ENCODE measurements at places on chromosomes 16 and 17.

- no peak for DNase-seq
These were observed 668 bp upstream of the UNK start for GRCh38 chr17:75783803-75784472.

GRCh38 chr16:85518398-85519049 lies 94.6 kb upstream of the GSE1 start:
- no peak for DNase-seq

DNA sequence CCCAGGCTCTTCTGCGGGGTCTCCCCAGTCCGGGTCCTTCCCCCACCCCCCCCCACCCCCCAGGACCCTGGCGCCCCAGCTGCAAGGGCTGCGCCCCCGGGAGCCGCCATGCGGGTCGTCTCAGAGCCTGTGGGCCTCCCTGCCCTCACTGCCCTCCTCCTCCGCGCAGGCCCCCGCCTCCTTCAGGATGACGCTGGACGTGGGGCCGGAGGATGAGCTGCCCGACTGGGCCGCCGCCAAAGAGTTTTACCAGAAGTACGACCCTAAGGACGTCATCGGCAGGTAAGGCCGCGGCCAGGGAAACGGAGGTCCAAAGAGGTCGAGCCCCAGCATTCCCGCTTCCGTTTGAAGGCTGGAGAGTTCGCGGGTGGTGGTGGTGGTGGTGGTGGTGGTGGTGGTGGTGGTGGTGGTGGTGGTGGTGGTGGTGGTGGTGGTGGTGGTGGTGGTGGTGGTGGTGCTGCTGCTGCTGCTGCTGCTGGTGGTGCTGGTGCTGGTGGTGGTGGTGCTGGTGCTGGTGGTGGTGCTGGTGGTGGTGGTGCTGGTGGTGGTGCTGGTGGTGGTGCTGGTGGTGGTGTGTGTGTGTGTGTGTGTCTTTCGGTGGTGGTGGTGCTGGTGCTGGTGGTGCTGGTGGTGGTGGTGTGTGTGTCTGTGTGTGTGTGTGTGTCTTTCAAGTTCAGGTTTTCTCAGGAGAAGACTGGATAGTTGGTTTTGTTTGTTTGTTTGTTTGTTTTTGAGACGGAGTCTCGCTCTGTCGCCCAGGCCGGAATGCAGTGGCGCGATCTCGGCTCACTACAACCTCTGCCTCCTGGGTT lies 615 bp downstream of the PHKG2 start:
- DNase-seq, result peak; percentile 50

DNA sequence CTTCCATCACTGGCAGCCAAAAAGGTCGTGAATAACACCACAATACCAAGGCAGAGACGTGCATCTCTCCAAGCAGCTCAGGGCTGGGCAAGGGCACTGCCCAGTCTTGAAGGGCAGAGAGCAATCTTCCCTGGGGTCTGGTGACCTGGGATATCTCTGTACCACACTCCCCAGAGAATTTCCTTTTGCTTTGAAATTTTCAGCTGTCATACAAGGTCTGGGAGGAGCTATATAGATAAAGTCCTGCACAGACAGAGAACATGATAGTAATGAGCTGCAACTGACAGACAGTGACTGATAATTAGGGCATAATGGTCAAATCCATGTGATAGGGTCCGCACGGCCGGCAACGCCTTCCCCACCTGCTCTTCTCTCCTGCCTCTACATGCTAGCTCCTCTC lies 68.2 kb downstream of the DYNLRB2 start:
- DNase-seq, result no peak

DNA sequence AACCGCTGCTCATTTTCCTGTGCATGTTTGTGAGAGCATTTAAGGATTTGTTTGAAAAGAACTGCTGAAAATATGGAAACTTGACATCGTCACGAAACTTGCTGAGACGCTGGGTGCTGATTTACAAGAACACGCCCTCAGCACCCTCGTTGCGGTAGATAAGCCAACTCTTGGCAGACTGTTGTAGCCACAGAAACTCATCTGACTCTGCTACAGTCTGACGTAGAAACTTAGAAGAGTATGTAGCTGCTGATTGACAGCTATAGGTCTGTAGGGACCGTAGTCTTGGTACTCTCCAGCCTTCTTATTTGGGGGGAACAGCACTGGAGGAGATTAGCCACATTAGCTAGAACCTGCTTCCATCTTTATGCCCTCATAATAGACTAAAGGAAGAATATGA lies 36.1 kb upstream of the MYH2 start:
- no peak for DNase-seq

- no peak for DNase-seq
These were observed 2.6 kb downstream of the SLC16A6 start for GRCh38 chr17:68288375-68288774.

DNA sequence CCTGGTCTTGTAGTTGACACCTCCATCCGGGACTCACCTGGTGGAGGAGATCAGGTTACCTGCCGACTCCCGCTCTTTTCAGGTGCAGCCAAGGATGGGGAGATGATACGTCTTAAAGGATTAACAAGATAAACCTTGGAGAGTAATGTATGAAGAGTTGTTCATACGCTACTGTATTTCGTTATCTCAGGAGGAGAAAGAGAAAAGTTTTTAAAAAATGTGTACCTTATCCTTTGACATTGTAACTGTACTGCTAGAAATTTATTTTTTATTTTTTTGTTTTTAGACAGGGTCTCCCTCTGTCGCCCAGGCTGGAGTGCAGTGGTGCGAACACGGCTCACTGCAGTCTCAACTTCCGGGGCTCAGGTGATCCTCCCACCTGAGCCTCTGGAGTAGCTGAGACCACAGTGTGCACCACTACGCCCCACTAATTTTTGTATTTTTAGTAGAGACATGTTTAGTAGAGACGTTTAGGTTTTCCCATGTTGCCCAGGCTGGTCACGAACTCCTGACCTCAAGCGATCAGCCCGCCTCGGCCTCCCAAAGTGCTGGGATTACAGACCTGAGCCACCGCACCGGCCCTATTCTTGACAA lies 764 bp upstream of the SMURF2 start:
- DNase-seq, result no peak

DNA sequence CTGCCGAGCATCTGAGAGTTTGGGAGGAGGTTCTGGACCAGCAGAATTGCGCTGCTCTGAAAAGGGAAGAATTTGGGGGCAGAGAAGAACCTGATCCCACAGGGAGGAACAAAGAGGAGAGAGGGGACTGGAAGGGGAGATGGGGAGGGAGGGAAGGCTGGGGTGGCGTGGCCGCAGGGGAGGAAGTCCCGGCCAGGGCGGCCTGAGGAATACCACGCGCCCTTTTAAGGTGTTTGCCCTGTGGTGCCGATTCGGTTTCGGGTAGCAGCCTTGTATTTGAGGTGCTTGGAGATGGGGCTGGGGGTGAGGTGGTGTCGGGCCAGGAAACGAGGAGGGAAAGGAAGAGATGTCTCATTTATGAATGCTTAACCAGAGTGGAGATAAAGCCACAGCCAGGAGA lies 51.3 kb downstream of the AKAP1 start:
- no peak for DNase-seq

DNA sequence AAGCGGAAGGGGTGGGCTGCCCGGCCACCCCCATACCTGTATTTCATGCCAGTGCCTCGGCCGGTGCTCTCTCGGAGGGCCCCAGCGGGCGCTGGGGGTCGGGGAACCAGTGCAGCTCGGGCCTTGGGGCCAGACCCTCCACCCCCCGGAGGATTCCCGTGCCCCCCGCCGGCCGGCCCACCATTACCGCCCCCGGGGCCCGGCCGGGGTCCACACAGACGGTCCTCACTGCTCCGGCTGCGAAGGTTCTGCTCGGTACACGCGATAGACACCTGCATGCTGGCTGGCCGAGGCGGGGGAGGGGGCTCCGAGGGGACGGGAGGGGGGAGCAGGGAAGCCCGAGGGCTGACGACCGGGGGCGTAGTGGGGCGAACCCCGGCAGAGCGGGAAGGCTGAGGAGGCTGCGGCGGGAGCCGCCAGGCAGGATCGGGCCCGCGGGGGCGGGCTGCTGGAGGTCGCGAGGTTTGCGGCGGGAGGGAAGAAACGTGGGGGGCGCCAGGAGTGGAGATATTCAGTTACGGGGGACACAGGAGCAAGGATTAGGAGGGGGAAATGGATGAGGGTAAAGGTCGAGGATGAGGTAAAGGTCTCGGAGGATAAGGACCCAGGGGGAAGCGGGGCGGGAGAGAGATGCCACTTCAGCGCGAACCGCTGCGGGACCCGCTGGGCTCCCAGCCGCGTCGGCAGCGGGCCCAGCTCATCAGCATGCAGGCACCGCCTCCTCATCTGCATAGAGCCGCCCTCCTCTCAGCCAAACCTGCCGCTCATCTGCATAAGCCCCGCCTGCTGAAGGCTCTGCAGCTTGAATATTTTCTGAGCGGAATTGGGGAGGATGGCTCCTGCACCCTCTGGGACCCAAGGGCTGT lies at the start of gene KCNAB3:
Gene KCNAB3, minus strand, starts transcription at position 699 of the 866 bp plus-strand sequence. Its CDS starts 421 bp downstream, at position 278.
- peak; percentile 70 for DNase-seq

- DNase-seq, result no peak
These were observed 30.6 kb upstream of the CBFA2T3 start for GRCh38 chr16:89007371-89008249.

DNA sequence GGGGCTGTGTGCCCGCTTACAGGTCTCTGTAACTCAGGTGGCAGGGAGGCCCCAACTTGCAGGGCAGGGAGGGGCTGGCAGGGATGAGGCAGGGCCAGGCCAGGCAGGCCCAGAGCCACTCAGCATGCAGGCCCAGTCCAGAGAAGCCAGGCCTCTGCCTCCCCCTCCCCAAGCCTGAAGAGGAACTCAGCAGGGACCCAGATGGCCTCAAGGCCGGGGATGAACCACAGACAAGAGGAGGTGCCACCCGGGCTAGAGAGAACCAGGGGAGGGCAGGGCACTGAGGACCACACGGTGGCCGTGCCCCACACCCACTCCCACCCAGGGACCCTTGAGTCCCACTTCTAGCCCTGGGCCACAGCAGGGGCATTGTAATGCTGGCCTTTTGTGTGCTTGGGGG lies 29.8 kb upstream of the EIF1 start:
- no peak for DNase-seq

- peak; percentile 64 for DNase-seq
These were observed 6.0 kb upstream of the GLIS2 start for GRCh38 chr16:4309833-4310266.

GRCh38 chr16:83085660-83086059 lies 458.9 kb downstream of the CDH13 start:
- no peak for DNase-seq

DNA sequence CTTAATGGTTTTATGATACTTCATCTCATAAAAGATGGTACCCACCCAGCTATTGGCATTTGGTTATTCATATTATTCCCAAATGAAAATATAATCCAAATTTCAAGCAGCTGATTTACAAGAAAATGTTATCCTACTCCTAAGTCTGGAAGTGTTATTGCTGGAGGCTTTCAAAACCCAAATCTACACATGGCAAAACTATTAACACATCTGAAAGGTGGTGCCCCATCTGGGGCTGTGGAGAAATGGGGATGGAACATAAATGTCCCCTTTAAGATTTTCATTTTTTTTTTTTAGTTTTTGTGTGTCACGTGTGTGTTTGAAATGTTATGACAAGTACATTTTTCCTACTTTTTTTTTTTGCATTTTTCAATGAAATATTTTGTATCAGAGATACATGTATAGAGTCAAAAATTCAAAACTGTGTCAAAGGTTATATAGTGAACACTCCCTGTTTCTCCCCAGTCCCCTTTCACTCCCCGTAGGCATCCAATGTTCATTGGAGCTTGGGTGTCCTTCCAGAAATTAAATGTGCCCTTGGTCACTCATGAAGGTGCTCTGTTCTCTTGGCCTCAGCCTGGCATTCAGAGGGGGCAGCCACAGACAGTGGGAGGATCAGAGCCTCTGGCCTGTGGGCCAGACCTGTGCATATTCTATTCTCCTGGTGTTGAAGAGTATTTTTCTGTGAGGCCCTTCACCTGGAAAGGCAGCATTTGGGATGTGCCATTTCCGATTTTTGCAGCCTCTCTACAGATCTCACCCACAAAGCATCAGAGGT lies 79.1 kb downstream of the CLEC16A start:
- no peak for DNase-seq

- no peak for DNase-seq
These were observed 18.7 kb downstream of the RBFOX3 start for GRCh38 chr17:79592198-79592597.

DNA sequence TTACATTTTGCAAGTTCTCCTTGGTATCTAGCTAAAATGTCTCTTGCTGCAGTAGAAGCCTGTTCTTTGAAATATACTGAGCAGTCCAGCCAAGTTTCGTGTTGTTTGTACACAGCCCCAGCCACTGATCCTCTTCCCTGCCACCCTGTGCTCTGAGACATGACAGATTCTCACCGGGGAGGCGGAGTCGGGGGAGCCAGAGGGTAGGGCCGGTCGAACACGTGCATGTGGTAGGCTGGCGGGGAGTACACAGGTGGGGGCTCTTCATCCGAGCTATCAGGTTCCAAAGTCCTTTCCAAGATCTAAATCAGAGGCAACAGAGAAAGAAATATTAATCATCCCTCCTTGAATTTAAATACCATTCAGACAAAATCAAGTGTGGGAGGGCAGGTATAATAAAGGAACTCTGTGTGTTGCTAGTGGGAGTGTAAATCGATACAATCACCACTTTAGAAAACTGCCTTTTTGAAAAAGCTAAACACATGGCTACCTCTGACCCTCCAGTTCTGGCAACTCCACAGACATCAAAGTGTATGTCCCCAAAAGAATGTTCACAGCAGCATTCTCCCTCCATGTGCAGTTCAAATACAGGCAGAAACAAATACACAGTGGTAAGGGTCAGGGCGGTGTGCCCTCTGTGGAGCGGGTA lies 29.7 kb upstream of the MRPS23 start:
- DNase-seq, result no peak

DNA sequence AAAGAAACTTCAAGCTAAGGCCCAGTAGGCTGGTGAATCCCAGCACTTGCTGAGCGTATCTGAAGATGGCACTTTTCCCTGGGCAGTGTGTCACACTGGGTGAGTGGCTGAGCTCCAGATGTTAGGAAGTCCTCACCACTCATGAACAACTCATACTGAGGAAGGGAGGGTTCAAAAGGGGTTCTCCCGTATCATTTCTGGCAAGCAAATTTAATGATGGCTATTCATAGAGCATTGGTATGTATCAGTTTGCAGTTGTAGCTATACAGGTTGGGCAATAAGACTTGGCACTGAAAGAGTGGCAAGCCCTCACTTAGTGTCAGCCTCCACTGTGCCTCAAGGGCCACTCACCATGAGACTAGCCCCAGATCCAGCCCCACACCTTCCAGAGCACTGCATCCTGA lies 10.7 kb downstream of the GFOD2 start:
- peak; percentile 70 for DNase-seq

DNA sequence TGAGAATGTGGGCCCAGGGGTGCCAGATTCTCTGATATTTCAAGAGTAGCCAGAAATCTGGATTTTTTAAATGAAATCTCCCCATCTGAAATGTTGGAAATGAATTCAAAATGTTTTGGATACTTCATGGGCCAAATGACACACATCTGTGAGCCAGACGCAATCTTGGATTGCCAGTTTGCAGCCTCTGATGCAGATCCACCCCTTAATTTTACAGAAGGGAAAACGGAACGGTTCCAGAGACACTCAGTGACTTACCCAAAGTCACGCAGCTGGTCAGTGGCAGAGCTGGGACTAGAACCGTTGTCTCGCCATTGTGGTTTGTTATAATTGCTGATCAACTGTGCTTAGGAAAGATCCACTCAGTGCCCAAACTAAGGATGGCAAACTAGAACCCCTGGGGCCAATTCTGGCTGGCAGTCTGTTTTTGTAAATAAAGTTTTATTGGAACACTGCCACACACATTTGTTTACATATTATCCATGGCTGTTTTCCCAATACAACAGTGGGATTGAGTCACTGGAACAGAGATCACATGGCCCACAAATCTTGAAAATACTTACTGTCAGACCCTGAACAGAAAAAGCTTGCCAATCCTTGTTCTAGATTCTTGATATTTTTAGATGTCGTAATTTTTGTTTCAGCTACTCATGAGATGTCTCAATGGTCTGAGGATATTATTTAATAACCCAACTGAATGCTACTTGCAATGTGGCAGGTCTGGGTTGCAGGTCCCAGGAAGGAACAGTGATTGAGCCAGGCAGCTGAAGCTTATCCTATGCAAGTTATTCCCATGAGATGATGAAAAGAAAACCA lies 143.8 kb downstream of the AXIN2 start:
- peak; percentile 76 for DNase-seq

Measured in fibroblast of mammary gland (primary cell).